Stimulated activated CD4-positive, alpha-beta T cell treated with anti-CD3 and anti-CD28 coated beads, TNF-alpha, amount 100 ng/mL, for 1 hour (primary cell): ENCODE measurements at places on chromosomes 11 and 22.

DNA sequence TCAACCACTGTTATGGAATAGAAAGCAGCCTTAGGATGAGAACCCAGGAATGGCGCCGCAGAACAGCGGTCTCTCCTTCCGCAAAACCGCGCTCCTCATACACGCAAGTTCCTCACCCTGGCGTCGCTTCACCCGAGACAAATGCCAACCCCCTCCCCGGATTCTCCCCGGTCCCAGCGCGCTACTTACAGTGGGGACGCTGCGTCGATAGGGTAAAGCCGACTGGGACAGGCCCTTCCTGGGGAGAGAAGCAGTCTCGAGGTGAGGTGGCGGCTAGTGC, 287 bp downstream of the RPS13 start:
- DNase-seq: no peak

DNA sequence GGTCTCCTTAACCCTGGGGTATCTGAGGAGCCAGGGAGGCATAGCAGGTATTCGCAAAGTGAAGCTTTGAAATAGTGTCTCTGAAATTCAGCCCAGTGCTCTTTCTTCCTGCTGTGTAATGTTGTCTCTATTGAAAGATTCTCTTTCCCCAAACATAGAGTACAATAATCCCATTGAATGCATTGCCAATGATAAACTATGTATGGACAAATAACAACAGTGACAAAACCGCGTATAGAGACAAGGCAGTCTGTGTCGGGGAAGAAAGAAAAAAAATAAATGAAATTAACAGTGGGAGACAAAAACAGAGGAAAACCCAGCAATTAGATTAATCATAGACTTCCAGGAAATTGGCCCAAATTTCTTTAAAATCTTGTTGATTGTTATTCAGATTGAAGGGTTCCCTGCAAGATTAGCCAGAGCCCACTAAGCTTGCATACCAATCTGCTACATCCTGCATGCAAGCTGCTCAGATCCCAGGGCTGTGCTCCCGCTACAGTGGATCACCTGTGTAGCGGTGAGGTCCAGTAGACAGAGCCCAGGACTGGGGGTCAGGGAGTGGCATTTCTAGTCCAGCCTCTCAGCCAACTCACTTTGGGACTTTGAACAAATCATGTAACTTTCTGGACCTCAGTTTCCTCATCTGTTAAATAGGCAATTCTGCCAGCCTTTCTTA, 492.8 kb downstream of the INSC start:
- DNase-seq: no peak

DNA sequence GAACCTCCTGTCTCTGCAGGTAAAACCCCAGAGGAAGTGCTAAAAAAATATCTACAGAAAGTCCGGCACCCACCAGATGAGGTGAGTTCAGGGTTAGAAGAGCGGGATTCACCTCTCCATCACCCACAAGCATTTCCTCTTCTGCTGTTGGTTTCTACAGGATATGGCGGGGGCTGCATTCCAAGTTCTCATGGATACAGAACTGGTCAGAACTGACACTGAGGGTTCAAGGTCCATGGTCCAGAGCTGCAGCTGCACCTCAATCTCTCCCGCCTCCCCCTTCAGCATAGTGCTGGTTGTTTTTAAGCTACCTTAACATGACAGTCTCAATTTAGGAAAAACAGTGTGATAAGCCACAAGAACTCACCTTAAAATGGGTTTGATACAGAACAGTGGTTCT, 19.2 kb downstream of the DTX4 start:
- no peak for DNase-seq

- no peak for DNase-seq
These were observed 93.4 kb upstream of the SEPTIN5 start for GRCh38 chr22:19620742-19621371.

DNA sequence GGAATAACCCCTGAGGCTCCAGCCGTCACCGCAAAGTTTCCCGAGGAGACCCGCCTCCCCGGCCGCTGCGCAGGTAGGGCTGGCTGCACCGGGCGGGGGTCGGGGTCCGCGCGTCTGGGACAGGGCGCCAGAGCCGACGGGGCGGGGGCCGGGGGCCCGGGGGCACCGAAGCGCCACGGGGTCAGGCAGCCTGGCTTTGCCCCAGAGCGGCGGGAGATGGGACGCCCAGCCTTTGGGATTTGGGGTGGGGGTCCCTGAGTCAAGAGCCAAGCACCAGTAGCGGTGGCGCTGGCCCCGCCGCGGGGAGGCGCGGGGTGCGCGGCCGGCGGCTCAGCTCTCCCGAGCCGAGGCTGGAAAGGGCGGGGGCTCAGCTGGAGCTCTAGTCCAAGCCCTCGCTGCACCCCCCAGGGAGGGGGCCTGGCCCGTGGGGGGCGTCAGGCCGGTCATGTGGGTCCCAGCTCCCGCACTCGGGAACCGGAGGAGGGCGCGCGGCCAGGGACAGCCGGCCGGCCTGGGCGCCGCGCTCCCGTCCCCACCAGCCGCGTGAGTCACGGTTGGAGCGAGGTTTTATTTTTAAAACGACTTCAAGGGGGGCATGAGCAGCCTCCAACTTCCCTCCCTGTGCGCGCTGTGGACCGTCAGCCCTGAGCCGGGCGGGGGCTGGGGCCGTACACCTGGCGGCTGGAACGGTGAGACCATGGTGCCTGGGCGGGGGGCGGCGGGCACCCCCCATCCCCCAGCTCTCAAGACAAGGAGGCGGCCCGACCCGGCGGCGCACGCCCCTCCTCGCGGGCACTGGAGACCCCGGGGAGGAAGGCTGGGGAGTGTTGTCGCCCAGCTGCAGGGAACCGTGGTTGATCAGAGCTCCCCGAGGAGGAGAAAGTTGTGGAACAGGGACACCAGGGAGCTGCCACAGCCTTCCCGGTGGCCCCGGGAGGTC, 626 bp downstream of the FLRT1 start:
- no peak for DNase-seq

DNA sequence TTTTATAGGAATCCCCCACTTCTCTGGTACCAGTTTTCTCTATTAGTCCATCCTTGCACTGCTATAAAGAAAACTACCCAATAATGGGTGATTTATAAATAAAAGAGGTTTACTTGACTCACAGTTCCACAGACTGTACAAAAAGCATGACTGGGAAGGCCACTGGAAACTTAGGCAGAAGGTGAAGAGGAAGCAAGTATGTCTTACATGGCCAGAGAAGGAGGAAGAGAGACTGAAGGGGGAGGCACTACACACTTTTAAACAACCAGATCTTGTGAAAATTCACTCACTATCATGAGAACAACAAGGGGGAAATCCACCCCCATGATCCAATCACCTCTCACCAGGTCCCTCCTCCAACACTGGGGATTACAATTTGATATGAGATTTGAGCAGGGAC, 68.9 kb upstream of the GNAZ start:
- no peak for DNase-seq

- DNase-seq: no peak
These were observed 15.3 kb downstream of the HIPK3 start for GRCh38 chr11:33272338-33273107.

DNA sequence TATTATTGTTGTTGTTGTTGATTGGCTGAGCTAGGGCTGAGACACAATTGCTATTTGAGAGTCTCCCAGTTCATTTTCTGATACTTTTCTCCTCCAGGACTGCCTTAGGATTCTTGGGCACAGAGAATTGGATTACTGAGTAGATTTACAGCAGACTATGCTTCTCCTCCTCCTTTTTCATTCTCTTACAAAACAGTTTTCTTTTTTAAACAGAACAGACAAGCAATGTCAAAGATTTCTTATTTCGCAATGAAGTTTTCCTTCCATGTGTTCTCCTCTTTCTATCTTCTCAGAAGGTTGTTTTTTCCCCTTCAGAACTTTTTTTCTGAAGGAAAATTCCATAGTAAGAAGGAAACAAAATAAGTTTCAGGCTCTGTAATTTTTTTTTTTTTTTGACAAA, 19.8 kb upstream of the TIMP3 start:
- DNase-seq: no peak

- DNase-seq: no peak
These were observed 6.6 kb upstream of the MMP27 start for GRCh38 chr11:102712137-102712536.

DNA sequence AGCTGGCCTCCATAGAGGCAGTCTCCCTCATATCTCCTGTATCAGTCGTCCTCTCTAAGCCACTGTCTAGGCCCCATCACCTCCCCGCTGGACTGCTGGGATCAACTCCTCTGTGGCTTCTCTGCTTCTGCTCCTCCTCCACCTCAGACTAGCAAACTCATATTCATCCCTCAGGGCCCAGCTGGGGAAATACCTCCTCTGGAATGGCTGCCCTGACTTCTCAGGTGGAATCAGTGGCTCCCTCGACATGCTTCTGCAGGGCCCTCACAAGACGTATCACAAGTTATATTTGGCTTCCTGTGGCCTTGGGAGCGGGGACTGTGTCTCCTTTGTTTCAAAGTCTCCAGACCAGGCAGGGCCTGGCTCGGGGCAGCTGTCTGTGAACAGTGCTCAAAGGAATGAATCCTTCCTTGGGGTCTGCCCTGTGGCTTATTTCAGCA, 10.0 kb downstream of the SLC29A2 start:
- no peak for DNase-seq

GRCh38 chr11:17298302-17298701, 21.8 kb downstream of the NUCB2 start:
- no peak for DNase-seq

DNA sequence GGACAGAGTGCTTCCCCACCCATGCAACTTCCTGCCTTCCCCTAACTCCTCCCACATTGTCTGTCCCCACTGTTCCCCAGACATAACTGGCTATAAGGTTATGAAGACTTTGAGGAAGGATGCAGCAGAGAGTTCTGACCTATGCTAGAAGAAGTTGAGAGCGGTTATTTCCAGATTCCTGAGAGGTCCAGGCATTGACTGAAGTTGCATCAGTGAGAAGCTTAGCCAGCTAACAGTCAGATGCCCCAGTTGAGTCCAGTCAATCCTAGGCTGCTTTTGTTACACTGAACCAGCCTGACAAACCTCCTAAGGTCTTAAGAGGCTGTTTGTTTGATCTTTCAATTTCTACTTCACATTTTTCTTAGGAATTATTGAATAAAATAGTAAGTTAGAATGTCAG, 937.9 kb upstream of the CCDC90B start:
- DNase-seq: no peak

DNA sequence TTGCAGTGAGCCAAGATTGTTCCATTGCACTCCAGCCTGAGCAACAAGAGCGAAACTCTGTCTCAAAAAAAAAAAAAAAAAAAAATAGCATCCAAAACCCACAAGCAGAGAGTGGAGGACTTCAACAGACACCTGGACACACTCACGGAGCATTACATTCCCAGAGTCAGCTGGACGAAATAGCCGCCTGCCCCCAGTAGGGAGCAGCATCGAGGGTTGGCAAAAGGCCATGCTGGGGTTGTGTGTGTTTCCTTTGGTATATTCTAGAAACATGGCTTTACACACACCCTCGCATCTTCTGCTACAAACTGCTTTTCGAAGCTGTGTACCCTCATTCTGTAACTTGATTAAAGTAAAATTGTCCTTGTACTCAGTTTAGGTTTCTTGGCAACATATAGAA, 5.3 kb downstream of the ADA2 start:
- peak; percentile 5 for DNase-seq

GRCh38 chr11:65452806-65453490, 30.4 kb downstream of the NEAT1 start:
- DNase-seq: no peak

DNA sequence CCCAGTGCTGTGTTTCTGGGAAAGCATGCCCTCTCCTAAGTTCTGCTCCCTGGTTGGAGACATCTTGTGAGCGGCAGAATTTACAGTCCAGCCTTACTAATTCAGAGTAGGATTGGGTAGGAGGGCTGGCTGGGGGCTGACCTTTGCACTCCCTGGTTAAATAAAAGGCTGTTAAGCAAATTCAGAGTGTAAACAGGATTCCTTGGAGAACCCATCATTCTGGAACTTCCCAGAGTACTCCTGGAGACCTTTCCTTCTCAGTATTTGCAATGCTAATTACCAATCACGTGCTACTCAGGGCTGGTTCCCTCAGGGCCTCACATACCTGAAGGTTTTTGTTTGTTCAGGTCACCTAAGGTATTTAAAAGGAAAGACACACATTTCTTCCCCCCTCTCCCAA, 340.2 kb downstream of the TBC1D22A start:
- no peak for DNase-seq

- DNase-seq: no peak
These were observed 79.7 kb downstream of the MYO7A start for GRCh38 chr11:77207618-77208313.

- no peak for DNase-seq
These were observed 455.4 kb upstream of the TENM4 start for GRCh38 chr11:79896258-79896657.

- no peak for DNase-seq
These were observed 48.9 kb upstream of the MYEOV start for GRCh38 chr11:69245041-69245440.
